ENCODE measurements at places on chromosomes 11 and 22. TPM values are rescaled to one million over a fixed set of nuclear protein-coding genes. Genes with fewer than 3 reads are reported as not detected.

The C11orf58 gene
- 156 TPM for total RNA-seq

The MUC6 gene
- total RNA-seq = 0.08 TPM

The CST6 gene
- 0.19 TPM for total RNA-seq

The POLA2 gene
- 24.3 TPM for total RNA-seq

The GPHA2 gene
- total RNA-seq = not detected

The NTM gene
- total RNA-seq = 17.5 TPM

The MUC5B gene
- 8.6 TPM for total RNA-seq

The KRTAP5-7 gene
- total RNA-seq = not detected

The TMEM258 gene
- 99.8 TPM for total RNA-seq

The CDC42BPG gene
- 0.29 TPM for total RNA-seq

The OR51Q1 gene
- total RNA-seq = not detected

The OR4A16 gene
- not detected for total RNA-seq

The DRG1 gene
- 49.6 TPM for total RNA-seq

The SLC37A2 gene
- 16.2 TPM for total RNA-seq

The MFRP gene
- not detected for total RNA-seq

The RTL10 gene
- 6.6 TPM for total RNA-seq

The JRKL gene
- 7.5 TPM for total RNA-seq

The TM7SF2 gene
- total RNA-seq = 20.5 TPM

The FAT3 gene
- total RNA-seq = 4.3 TPM

The SLC6A5 gene
- not detected for total RNA-seq

The TYR gene
- total RNA-seq = not detected

The INSC gene
- not detected for total RNA-seq

The TMEM121B gene
- total RNA-seq = 0.11 TPM

Data from A375 (cell line).